ENCODE measurements at places on chromosomes 7 and 10.
A peak's percentile ranks its signal among the peaks of the same experiment; 100 is the strongest.

DNA sequence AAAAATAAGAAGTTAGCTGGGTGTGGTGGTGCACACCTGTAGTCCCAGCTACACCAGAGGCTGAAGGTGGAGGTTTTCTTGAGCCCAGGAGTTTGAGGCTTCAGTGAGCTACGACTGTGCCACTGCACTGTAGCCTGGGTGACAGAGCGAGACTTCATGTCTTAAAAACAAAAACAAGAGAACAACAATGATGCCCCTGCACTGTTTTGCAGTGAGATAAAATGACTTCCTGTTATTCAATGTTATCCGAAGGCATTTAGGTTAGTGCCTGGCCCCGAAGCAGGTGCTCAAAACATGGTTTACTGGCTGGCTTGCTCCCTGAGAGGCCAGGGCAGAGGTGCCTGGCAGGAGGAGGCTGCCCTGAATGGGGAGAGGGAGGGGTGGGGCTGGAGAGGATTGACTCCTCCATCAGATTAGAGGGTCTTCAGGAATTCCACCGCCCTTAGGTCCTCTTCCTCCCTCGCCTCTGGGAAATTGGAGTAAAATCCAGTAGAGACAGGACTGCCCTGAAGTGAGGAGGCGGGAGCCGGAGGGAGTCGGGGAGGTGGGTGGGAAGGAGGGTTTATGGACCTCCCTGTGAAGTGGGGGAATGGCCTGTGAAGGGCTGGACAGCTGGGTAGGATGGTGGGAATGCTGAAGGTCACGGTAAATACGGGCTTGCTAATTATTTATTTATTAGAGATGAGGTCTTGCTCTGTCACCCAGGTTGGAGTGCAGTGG, 6.8 kb upstream of the CLDN4 start:
- no peak for DNase-seq

- no peak for DNase-seq
Observed at GRCh38 chr7:114644455-114644854, 229.8 kb downstream of the FOXP2 start.

GRCh38 chr7:129188372-129188891, at the start of gene SMO:
Gene SMO, plus strand, starts transcription at chr7:129188633. Its CDS starts 519 bp downstream, at chr7:129189152.
- no peak for DNase-seq

GRCh38 chr10:5887029-5887428, 2.7 kb downstream of the ANKRD16 start:
- DNase-seq: no peak

GRCh38 chr7:86918245-86918644, 141.2 kb downstream of the ELAPOR2 start:
- no peak for DNase-seq

DNA sequence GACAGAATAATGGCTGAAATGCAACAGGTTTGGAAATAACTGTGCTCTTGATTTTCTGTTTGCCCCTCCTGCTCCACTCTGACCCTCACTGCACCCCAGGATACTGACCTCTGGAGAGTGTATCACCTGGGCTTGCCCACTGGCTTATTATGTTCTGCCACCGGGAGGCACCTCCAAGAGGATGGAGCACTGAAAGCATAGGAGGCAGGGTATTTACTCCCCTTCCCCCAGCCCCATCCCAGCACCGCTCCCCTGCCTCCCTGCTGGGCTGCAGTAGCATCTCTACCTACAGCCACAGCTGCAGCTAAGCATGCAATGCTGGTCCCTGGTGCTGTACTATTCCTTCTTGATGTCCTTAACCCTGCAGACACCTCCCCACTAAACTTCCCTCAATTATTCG, 26.4 kb downstream of the RAB11FIP2 start:
- no peak for DNase-seq

DNA sequence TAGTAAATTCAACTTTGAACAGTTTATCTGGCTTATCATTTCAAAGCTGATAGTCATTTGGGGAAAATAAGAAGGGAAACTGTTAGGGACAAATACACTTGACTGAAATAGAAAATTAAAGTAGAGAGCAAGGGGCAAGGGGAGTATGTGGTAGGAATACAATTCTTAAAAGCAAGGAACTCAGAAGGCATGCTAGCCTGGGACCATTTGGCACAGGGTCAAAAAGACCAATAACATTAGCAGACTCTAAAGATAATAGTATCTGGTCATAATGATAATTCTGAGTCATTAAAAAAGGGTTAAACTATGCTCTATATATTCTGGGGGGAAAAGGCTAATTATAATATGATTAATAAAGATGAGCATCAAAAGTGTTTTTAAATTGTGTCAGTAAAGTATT, 112.2 kb downstream of the CNOT4 start:
- no peak for DNase-seq

DNA sequence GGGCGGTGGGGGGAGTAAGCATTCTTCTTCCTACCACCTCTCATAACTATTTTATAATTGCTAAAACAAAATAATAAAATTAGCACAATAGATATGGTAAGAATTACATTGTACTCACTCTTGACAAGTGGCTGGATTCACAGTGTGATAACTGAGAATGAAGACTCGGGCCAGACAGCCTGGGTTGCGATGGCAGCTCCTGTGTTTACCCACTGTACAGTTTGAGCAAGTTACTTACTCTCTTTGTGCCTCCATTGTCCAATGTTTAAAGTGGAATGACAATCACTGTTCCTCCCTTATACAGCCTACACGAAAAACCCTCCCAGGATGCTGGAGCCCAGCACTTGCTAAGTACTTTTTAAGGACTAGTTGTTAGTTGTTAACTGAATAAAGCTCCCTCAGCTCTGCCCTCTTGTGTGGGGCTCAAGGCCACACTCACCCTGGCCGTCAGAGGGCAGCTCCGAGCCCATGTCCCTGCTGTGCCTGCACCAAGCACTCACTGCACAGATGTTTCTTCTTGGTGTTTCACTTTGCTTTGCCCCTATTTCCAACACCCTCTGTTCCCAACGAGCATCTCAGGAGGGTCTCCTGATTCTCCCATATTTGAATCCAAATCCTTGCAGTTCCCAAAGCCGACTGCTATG, 56.4 kb upstream of the NPS start:
- DNase-seq: no peak

GRCh38 chr7:71482284-71482683, 350.3 kb downstream of the GALNT17 start:
- no peak for DNase-seq

DNA sequence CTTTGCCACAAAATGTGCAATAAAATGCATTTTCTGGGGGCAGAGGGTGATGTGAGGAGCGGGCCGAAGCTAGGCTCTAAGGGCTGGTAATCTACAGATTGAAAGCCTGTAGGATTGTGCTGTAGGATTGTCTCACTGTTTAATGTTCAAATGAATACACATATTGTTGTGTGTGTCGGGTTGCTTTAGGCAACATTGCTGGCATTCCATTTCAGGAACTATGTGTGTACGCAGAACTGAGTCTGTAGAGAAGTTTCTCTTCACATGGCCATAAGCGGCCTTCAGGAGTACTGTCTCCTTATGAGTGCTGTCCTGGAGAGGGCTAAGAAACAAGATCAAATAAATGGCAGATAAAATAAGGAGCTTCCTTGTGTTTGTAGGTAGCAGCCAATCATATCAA, 540.2 kb downstream of the GATA3 start:
- DNase-seq: no peak

GRCh38 chr10:95333997-95334804, 43.4 kb upstream of the PDLIM1 start:
- DNase-seq: no peak

- no peak for DNase-seq
Observed at GRCh38 chr10:61039868-61040267, 95.9 kb upstream of the RHOBTB1 start.

DNA sequence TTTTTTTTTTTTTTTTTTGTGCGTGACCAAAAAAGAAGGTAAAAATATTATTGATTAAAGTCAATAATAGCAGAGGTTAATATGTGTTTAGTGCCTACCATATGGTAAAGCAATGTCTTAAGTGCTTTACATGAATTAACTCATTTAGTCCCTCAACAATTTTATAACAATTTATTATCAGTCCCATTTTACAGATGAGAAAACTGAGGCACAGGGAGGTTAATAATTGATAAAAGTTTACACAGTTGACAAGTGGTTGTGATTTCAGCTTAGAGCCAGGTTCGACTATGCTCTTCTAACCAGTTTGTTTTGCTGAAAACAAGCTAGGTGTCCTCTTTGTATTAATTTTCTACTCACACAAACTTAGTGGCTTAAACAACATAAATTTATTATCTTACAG, 67.0 kb downstream of the EXOC4 start:
- DNase-seq: no peak

DNA sequence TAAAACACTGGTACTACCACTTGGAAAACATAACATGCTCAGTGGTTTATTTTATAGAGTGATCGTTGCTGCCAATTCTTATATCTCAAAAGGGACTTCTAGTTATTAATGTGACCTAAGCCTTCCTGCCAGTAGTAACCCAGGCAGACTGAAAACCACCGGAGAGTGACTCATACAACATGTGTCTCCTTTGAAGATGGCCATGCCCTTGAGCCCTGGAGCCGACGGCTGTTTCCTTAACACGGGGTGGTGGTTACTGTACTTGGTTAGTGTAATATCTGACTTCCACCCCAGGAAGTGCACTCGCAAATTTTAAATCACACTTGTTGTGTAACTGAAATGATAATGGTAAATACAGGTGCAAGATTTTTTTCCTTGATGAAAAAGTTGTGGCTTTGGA, 30.5 kb downstream of the JAKMIP3 start:
- DNase-seq: no peak

- no peak for DNase-seq
Observed at GRCh38 chr7:107196834-107197610, 28.2 kb downstream of the HBP1 start.

- no peak for DNase-seq
Observed at GRCh38 chr10:116787053-116787659, 44.8 kb upstream of the HSPA12A start.

DNA sequence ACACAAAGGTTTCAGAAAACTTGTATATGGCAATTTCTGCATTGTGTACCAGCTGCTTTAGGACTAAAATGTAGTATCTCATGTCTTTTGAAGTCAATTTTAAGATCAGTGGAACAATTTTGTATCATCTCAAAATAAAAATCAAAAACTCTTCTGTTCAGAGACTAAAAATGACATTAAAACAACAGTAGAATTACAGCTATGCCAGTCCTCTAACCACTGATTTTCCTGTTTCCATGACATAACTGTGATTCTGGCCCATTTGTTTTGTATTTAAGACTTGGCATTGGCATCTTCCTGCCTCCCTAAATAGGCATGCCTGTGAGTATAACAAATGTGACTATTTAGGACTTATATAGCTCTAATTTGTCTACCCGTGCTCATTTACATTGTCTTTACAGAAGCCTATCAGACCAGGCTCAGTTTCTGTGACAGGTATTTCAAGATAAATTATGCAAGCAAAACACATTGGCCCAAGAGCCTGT, 29.1 kb upstream of the VPS41 start:
- DNase-seq: no peak

- no peak for DNase-seq
Observed at GRCh38 chr7:2164646-2165045, 68.1 kb downstream of the MAD1L1 start.

GRCh38 chr7:1432411-1433082, 26.7 kb downstream of the MICALL2 start:
- DNase-seq: peak; percentile 43

DNA sequence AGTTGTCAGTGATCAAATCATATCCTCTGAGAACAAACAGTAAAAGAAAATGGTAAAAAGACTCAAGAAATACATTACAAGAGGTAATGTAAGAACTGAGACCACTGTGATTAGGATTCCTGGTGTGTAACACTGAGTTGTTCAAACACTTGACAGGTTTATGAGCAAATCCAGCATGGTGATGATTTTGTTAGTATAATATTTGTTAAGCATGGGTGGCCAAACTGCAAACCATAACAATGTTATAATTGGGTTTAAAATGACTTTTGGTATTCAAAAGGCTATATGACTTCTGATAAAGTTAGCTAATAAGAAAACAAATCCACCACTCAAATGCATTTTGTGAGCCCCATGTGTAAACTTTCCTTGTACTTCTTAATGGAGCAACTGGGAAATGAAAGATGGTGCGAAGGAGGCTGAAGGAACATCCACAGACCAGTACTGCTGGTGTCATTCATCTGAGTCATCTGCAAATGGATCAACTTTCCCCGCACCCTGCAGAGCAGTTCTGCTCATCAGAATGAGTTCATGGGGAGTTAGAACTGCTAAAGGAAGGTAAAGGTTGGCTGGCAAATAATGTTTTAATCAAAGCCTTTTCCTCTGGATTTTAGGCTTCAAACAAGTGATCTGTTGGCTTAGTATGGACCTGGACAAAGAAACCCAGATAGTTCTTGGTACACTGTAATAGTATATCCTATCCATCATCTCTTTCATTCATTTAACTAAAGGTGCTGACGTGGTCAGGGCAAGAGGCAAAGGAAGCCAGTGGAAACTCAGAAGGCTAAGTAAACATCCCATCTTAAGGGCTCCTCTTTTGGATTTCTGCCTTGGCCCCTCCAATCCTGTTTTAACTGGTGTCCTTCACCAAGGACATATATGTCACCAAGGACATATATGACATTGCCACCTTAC, 45.0 kb downstream of the AFAP1L2 start:
- no peak for DNase-seq

DNA sequence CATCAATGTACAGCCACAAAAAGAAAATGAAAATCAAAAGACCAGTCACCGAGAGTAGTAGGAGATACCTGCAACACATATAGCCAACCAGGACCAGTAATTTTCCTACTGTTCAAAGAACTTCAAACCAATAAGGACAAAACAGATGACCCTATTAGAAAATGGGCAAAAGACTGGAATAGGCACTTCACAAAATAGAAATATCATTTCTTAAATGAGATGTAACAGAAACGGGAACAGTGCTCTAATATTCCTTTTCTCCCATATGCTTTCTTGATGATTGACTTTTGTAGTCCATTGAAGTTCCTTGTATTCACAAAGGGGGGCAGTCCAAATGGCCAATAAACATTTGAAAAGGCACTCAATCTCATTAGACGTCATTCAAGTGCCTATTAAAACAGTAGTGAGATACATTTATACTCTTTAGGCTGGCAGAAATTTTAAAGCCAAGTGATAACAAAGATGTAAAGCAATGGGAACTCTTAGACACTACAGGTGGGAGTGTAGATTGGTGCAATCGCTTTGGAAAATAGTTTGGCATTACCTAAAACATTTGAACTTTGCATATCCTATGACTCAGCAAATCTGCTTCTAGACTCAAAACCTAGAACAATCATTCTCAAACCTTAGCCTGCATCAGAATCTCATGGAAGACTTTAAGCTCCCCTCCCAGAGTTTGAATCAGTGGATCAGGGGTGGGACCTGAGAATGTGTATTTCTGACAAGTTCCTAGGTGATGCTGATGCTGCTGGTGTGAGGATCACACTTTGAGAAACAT, 24.3 kb upstream of the FOXK1 start:
- no peak for DNase-seq

GRCh38 chr7:142866361-142867096, 11.7 kb downstream of the EPHB6 start:
- no peak for DNase-seq

DNA sequence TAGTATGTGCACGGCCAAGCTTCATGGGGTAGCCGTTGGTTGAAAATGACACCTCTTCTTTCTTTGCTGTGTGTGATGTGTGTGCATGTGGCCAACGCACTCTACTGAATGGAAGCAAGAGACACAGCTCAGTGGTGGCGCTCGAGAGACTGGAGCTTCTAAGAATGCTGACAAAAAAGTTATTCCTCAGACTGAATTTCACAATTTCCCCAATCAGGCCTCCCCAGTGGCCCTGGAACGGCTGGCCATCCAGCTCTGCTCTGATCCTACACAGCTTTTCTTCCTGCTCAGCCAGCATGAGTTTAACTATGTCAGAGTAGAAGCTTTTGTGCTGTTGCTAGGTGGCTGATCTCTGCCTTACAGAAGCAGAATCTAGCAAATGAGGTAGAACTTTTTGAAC, 186.7 kb upstream of the PLXDC2 start:
- no peak for DNase-seq

GRCh38 chr10:70874061-70874460, 14.3 kb downstream of the PCBD1 start:
- no peak for DNase-seq

Measured in stimulated activated CD8-positive, alpha-beta memory T cell treated with anti-CD3 and anti-CD28 coated beads, Interleukin-4, amount 100 ng/mL, for 4 hours (primary cell).